NCI-H2107 (cell line): ENCODE measurements at places on chromosomes 2 and 18.
A peak's percentile ranks its signal among the peaks of the same experiment; 100 is the strongest.

- DNase-seq, result no peak
These were observed 748.4 kb upstream of the NRXN1 start for GRCh38 chr2:51780353-51780752.

DNA sequence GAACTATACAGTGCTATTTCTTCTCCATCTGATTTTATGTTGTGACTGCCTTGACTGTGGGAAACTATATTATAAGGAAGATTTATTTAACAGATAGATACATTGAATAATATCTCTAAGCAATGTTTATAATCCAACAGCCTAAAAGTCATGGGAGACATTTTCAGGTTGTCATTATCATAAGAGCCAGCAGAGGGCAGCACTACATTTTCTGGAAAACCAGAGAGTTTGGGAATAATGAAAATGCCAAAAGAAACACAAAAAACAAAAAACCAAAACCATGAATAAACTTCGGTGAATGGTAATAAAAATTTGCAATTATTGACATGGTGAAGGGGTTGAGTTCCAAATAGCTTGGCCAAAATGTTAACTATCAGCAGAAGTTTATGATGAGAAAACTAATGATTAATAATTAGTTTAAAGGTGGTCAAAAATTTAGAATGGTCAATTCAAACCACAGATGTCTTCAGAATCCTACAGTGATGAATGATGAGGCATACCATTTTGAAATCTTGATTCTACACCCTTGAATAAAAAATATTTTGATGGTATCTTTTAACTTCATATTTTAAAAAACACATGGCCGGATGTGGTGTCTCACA, 4.7 kb downstream of the EEF1B2 start:
- DNase-seq, result no peak

DNA sequence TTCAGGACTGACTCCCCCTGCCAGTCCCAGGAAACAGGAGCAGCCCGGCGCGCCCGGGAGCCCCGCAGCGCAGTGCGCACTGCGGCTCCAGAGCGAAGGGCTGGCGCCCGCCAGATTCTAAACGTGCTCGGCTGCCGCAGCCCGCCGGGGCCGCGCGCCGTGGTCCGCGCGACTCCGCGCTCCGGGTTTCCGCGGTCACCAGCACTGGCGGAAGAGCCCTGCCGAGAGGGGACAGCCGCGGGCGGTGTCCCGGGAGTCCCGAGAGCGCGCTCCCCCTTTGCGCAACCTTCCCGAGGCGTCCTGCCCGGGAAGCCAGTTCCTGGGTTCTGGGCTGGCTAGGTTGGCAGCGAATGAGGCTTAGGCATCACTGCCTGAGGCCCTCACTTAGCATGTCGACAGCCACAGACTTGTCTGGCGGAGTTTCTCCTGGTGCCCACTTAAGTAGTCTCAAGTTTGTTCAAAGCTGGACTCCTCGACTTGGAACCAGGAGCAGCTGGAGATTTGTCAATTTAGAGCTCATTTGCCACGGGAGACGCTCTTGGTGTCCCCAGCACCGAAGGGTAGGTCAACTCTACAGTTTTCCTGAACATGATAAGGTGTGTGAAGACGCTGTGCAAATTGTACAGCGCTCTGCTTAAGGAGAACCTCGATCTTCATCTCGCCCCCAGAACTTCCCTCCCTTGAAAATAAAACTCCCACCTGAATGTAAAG, 1.5 kb upstream of the VSNL1 start:
- DNase-seq, result no peak

- DNase-seq, result no peak
These were observed 24.3 kb downstream of the STAT4 start for GRCh38 chr2:191126386-191127085.

- DNase-seq, result no peak
These were observed 123.0 kb downstream of the AGAP1 start for GRCh38 chr2:235616885-235617284.

DNA sequence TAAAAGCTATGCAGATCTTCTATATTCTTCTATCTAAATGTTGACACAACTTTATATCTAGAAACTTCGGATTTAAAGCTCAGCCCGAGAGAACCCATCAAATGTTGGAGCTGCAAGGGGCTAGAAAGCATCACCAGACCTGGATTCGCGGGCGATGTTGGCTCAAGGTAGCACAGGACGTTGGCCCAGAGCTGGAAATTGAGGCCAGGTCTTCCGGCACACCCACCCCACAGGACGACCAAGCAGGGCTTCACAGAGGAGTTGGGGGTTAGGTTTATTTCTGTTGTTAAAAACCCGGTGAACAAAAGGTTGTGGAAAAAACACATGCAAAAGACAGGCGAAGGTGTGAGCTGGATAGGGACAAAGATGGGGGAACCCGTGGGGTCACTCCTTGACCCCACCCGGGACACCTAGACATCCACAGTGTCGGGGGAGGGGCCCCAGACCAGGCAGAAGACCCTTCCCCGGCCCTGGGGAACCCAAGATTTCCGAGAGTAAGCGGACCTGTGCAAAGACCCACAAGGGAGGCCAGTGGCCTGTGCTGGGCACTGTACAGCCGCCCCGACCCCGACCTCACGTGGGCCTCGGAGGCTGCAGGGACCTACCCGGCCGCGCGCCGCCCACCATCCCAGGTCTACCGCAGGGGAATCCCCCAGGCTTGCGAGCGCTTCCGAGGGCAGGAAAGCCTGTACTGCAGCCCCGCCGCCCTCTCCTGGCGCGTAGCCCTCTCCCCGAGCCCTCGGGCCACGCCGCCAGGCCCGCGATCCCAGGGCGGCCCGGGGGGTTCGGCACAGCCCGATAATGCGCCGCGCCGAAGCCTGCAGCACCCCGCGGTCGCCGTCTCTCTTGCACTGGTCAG, 1.8 kb upstream of the AGBL5 start:
- no peak for DNase-seq

- no peak for DNase-seq
These were observed 369.7 kb downstream of the EPHA4 start for GRCh38 chr2:221202431-221202830.

- no peak for DNase-seq
These were observed 186.3 kb downstream of the TCF4 start for GRCh38 chr18:55401638-55402191.

DNA sequence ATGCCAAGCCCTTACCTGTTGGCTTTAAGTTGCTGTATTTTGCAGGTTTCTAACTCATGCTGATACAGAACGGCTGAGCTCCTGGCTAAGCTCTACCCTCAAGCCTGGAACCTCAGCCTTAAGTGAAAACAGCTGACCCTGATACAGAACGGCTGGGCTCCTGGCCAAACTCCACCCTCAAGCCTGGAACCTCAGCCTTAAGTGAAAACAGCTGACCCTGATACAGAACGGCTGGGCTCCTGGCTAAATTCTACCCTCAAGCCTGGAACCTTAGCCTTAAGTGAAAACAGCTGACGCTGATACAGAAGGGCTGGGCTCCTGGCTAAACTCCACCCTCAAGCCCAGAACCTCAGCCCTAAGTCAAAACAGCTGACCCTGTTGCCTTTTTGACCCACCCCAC, 17.6 kb upstream of the DNER start:
- no peak for DNase-seq

DNA sequence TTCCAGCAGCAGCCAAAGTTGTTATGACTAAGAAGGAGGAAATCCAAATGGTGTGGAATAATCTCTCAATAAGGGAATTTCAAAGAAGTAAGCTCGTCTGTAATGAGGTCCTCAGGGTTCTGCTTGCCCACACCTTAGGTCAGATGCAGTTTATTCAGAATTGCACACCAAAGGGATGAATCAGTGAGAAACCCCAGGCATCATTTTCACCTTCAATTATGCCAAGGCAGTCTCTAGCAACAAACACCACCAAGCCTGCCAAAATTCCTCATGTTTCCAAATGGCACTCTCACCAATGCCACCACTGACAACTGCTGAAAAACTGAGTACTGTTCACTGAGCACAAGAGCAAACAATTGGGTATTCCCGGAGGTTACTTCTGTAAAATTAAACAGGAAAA, 43.6 kb downstream of the KCNG3 start:
- no peak for DNase-seq

- DNase-seq, result no peak
These were observed 275.8 kb downstream of the NDUFA10 start for GRCh38 chr2:239749272-239749873.

DNA sequence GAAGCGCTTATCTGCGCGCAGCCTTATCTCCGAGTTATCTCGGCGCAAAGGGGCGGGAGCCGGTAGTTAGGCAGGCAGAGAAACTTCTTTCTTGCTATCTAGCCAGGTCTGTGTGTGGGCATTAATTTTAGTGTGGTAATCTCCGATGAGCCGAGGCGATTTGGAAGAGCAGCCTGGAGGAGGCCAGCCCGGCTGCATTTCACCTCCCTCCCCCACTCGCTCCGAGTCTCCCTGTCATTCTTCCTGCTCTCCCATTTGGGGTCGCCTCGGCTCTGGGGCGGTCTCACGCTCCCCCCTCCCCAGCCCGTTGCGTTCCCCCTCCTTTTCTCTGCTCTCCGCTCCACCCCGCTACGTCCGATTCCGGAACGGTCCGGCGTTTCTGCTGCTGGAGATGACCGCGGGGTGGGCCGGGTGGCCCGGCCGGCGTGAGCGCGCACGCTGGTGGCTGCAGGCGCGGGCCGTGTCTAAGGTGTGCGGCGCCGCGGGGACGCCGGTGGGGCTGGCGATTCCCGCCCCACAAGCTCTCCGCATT, 566 bp downstream of the GATA6 start:
- DNase-seq, result no peak

GRCh38 chr2:11558214-11558886, 24.5 kb downstream of the GREB1 start:
- no peak for DNase-seq

GRCh38 chr2:64873472-64873924, 115.7 kb upstream of the SLC1A4 start:
- peak; percentile 41 for DNase-seq

DNA sequence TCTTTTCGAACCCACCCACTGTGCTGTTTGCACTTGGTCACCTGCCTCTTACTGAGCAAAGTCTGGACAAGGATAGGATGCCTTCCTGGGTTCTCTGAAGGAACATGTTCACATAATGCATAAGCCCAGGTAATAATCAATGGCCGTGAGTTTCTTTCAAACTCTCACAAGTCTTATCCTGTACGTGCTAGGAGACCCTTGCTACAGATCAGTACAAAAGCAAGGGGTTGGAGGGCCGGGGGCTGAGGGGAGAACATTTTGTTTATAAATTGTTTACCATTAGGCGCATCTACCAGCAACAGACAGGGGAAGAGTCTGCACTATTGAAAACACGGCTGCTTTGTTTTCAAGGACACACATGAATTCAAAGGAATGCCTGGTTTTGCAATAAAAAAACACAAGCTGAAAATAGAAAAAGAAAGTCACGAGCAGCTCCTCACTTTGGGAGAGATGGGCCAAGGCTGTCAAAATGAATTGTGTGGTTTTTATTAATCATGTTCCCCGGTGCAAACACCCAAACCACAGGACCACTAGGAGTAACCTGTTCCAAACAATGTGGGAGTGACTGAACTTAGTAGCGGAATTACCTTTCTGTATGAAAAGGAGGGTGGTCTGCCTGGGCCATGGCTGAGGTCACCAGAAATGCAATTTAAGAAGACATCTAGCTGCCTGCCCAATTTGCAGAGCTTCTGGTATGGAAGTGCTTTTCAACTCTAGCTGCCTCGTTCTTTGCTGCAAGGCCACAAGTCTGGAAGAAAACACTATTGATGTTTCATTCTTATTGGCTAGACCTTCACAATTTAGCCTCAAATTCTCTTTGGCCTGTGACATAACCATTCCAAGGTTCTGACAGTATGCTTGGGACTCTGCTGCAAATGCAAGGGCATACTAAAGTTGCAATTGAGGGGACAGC, 73.5 kb downstream of the CCBE1 start:
- DNase-seq, result no peak

DNA sequence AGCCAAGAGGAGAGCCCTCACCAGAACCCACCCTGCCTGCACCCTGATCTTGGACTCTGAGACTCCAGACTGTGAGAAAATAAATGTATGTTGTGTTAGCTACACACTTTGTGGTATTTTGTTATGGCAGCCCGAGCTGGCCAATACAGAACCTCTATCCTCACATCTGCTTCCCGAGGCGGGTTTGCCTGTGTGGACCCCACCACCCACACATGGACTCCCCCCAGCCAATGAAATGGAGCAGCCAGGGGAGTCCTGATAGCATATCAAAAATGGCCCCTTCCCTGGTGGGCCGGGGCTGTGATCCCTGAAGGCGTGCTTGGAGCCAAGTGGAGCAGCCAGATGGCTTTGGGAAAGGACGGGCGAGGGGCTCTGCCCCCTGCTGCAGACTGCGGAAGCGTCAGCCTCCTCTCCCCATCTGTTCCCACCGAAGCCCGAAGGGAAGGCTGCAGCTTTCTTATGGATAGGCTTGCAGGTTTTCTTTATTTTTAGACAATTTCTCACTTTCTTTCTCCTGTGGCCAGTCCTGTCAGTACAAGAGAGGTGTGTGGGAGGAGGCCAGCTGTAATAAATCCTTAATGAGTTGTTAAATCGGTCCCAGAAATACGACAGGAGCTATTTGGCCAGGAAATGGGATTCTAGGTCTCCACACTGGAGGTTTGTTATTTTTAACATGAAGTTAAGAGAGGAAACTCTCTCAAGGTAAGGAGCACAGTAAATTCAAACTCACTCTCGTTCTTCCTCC, 34.4 kb downstream of the TEX51 start:
- no peak for DNase-seq

DNA sequence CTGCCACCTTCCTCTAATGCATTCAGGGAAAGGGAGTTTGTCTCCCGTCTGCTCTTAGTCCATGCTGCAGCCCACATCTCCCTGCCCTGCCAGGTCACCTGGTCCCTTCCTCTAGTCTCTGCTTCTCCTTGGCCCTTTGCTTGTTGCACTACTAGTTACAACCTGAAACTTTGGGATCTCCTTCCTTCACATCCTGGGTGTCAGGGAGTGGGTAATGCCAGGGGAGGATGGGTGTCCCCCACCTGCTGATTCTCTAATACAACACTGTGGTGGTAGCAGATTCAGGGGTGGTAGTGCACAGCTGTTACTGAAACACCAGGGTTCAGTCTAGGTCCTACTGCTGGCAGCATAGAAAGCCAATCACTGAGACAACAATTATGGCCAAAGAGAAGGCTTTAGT, 31.2 kb upstream of the COX7A2L start:
- no peak for DNase-seq

DNA sequence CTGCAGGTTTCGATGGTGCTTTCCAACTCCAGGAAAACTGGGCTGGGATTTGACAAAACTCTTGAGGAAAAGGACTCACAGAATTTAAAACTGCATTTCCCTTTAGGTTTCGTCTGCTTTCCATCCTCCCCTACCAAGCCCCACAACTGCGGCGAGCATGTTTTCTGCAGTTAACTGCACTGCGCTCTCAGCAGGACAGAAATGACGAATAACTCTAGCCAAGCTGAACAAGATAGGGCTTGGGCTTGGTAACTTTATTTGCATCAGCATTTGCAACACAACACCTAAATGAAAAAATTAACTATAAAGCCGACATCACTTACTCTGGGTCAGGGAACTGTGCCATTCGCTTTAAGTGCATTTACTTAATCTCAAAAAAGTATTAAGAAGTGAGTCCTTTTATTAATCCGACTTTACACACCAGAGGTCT, 669 bp upstream of the PIKFYVE start:
- no peak for DNase-seq

GRCh38 chr18:70195014-70195614, 10.4 kb downstream of the RTTN start:
- DNase-seq, result no peak
